Panc1 (cell line): ENCODE measurements at places on chromosomes 12 and 14. TPM values are rescaled to one million over a fixed set of nuclear protein-coding genes. Genes with fewer than 3 reads are reported as not detected.

DNA sequence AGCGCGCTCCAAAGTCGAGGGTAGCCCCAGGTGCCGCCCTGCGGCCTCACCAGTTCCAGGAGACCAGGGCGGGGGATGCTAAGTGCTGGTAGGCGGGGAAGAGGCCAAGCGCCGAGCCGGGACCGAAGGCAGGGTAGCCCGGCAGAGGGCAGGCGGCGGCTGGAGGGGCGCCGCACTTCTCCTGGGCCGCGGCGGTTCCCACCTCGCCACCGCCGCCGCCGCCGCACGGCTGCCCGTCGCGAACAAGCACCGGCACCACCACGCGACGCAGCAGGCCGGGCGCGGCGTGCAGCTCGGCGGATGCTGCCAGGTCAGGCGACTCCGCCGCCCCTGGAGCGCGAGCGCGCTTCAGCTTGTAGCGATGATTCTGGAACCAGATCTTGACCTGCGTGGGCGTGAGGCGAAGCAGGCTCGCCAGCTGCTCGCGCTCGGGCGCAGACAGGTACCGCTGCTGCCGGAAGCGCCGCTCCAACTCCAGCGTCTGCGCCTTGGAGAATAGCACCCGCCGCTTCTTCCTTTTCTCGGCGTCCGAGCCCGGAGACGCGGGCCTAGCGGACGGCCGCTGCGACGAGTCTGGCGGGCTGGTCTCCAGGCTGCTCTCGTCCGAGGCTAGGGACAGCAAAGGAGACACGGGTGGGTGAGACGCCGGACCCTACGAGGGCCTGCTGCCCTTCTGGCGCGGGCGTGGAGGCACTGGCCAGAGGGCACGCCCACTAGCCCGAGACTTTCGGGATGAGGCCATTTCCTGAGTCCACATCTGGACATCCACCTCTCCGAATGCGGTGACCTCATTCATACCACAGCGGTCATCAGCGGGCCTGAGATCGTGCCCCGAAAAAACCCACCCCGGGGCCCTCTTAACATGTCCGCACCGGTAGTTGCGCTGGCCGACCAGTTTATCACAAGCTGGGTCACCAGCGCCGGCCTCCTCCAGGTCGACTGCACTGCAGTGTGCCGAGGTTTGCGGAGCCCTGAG, 1.3 kb downstream of the NKX2-8 start:
- peak overlapping the region; percentile 50 for H3K4me3 ChIP-seq
- no peaks in the 10 kb centered on the region for H3K36me3 ChIP-seq
- peaks cover 3% of the 10 kb centered on the region; the same call in 1 of the 2 replicates for H3K27me3 ChIP-seq
- H3K4me1 ChIP-seq = no peaks in the 10 kb centered on the region
- no peak for DNase-seq

GRCh38 chr14:37816135-37816534, 220.7 kb downstream of the TTC6 start:
- no peaks in the 10 kb centered on the region for H3K4me1 ChIP-seq
- no peaks in the 10 kb centered on the region for H3K36me3 ChIP-seq
- H3K27me3 ChIP-seq = no peaks in the 10 kb centered on the region
- H3K27ac ChIP-seq = no peak overlapping the region
- no peak for DNase-seq
- no peak overlapping the region for H3K4me3 ChIP-seq

Gene RNU4-1
- total RNA-seq = 1,565 TPM

DNA sequence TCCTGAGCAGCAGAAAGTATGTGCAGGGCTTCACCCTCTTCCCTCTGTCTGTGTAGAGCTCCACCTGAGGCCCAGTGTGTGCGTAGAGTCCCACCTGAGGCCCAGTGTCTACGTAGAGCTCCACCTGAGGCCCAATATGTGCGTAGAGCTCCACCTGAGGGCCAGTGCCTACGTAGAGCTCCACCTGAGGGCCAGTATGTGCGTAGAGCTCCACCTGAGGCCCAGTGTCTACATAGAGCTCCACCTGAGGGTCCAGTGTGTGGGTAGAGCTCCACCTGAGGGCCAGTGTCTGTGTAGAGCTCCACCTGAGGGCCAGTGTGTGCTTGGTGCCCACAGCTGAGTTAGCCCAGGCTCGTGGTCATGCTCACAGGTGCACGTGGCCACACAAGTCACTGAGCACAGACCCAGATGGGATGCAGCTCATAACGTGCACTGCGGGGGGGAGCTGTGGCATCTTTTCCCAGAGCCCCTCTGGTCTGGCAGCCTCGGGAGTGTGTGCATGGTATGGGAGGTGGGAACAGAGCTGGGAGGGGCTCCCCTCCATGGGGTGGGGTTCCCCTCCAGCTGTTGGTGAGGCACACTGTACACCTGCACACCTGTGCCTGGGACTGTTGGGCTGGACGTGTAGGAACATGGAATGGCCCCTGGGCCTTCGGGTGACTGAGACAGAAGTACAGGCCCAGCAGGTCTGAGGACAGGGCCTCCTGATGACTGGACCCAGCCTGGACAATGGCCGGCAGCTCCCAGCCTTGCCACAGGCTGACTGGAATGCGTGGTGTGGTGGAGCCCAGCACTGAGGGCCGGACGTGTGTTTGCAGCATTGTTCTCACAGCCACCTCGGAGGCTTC, 20.1 kb downstream of the PACS2 start:
- H3K27ac ChIP-seq = no peak overlapping the region
- H3K4me1 ChIP-seq = no peaks in the 10 kb centered on the region
- no peaks in the 10 kb centered on the region for H3K27me3 ChIP-seq
- DNase-seq = no peak

Gene RERGL
- total RNA-seq = not detected

DNA sequence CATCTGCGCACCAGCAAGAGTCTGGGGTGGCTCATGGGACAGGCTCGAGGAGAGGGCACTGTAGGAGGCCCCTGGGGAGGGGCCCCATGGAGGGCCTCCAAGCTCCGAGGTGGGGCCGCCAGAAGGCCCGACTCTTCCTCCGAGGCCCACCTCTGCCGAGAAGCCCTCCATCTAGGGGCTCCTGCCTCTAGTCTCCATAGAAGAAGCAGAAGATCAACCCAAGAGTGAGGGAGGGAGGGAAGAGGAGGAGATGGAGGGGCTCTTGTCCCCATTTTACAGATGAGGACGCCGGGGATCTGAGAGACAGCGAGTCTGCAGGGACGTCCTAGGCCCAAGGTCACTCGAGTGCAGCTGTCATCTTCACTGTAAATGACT, 41.2 kb downstream of the DIO3 start:
- H3K4me3 ChIP-seq = no peak overlapping the region
- no peak for DNase-seq
- H3K27me3 ChIP-seq = 0 out of 2 replicates have a peak, but pooled peaks cover 5% of the 10 kb centered on the region

DNA sequence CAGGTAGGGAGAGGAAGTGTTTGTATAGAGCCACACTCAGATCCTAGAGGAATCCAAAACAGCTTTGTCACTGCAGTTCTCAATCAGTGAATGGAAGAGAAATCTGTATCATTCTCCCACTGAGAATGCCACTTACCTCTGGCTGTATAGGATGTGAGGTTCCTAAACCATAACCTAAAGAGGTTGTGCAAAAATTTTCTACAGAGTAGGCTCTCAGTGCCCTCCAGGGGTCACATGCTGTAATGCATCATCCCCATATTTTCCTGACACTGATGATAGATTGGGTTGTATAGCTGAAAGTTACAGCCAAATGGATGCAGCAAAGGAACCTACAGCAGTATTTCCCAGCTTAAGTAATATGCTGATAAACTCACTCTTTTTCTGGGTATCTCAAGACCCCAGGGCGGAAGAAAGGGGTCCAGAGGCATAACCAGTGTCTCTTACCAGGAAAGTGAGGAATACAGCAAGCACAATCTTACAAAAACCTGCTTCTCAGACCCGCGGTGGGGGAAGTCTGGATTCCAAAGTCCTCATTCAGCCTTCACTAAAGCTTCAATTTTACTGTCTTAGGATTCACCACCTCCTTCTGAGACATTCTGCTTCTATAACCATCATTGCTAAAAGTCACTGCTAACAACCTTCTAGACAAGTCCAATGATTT, 3.8 kb downstream of the BCDIN3D start:
- no peak overlapping the region for H3K27ac ChIP-seq
- no peaks in the 10 kb centered on the region for H3K36me3 ChIP-seq
- no peaks in the 10 kb centered on the region for H3K27me3 ChIP-seq
- no peak overlapping the region for H3K4me3 ChIP-seq

Gene EFCAB11
- 12.3 TPM for total RNA-seq

Gene PROX2
- not detected for total RNA-seq

DNA sequence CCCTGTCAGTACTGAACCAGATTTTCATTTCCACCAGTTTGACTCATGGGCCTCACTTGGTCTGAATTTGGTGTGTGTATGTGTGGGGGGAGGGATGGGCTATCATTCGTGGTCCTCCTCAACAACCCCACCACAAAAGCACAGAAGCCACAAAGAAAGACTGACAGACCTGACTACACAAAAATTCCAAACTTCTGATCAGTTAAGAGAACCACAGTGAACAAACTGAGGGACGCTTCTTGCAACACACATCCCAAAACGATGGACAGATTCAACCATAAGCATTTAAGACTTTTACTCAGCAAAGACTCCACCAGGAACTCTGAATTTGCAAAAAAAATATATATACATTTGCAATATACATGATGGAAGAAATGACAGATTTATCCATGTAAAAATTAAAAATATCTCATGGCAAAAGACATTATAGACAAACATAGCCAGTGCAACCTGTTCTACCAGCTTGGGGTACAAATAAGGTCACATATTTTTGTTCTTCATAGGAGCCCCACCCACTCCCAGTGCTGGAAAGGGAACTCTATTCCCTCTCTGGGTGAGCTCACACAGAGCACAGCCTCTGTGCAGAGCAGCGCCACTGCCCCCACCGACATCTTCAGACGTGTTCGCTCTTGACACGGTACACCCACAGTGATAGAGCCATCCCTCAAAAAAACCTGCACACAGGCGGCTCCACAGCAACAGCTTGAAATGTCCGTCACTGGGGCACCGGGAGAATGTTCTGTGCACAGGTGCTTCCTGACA, 49.7 kb downstream of the JAG2 start:
- H3K27me3 ChIP-seq = no peaks in the 10 kb centered on the region
- no peak overlapping the region for H3K4me3 ChIP-seq
- H3K27ac ChIP-seq = no peak overlapping the region

GRCh38 chr14:90603841-90604240, 207.0 kb downstream of the CALM1 start:
- no peaks in the 10 kb centered on the region for H3K4me1 ChIP-seq
- no peak overlapping the region for H3K27ac ChIP-seq
- no peak for DNase-seq
- H3K36me3 ChIP-seq = no peaks in the 10 kb centered on the region

Gene TBX3
- total RNA-seq = 5.1 TPM

Gene RTN1
- 0.05 TPM for total RNA-seq

- no peak overlapping the region; the same call in 1 of the 2 replicates for H3K27ac ChIP-seq
- H3K27me3 ChIP-seq = no peaks in the 10 kb centered on the region
- H3K4me1 ChIP-seq = no peaks in the 10 kb centered on the region
- H3K4me3 ChIP-seq = no peak overlapping the region
- H3K36me3 ChIP-seq = no peaks in the 10 kb centered on the region
These were observed 47.8 kb upstream of the MED13L start for GRCh38 chr12:116325336-116325664.

DNA sequence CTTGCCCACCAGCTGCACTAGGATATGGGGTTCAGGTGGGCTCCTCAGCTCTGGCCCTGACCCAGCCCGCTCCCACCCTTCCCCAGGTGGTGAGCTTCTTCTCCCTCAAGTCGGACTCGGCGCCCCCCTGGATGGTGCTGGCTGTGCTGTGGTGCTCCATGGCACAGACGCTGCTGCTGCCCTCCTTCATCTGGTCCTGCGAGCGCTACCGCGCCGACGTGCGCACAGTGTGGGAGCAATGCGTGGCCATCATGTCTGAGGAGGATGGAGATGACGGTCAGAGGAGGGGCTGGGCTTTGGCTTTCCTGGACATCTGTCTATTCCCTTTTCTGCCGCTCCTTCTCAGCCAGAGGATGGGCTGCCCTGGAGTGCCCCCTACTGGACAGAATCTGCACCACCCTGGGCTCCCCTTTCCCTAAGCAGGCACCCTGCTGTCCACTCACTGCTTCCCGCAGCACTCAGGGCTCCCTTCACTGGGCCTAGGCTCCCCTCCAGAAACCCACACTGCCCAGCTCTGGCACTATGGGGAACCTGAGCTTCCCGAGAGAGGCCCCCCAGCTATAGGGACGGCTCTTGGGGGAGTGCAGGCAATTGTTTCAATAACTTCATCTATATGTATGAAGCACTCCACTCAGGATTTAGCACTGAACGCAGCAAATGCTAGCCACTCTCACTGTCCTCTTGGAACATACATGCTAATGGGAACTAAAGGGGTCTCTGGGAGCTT, 2.6 kb upstream of the P3H3 start:
- H3K27me3 ChIP-seq = no peaks in the 10 kb centered on the region
- DNase-seq = no peak
- no peak overlapping the region for H3K4me3 ChIP-seq
- H3K36me3 ChIP-seq = no peaks in the 10 kb centered on the region
- peaks cover 10% of the 10 kb centered on the region; the same call in 1 of the 2 replicates for H3K4me1 ChIP-seq

DNA sequence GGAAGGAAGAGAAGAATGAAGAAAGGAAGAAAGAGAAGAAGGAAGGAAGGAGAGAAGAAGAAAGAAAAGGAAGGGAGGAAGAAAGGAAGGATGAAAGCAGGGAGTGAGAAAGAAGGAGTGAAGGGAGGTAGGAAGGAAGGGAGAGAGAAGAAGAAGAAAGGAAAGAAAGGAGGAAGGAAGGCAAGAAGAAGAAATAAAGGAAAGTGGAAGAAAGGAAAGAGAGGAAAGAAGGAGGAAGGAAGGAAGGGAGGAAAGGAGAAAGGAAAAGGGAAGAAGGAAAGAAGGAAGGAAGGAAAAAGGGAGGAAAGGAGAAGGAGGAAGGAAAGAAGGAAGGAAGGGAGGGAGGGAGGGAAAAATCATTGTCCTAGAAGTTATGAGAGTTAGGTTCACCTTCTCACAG, 696.6 kb upstream of the TMEM132C start:
- no peaks in the 10 kb centered on the region for H3K4me1 ChIP-seq
- no peak overlapping the region for H3K4me3 ChIP-seq
- H3K27me3 ChIP-seq = no peaks in the 10 kb centered on the region
- H3K36me3 ChIP-seq = no peaks in the 10 kb centered on the region
- no peak overlapping the region for H3K27ac ChIP-seq
- DNase-seq = no peak
